Right renal cortex interstitium (tissue), 3 donors: ENCODE measurements at places on chromosomes 4 and X. TPM values are rescaled to one million over a fixed set of nuclear protein-coding genes. Genes with fewer than 3 reads are reported as not detected.

- DNase-seq = no peak
These were observed 38.8 kb downstream of the REELD1 start for GRCh38 chr4:146252969-146253611.

- DNase-seq = no peak
These were observed 69.8 kb downstream of the EFNB1 start for GRCh38 chrX:68898598-68898997.

DNA sequence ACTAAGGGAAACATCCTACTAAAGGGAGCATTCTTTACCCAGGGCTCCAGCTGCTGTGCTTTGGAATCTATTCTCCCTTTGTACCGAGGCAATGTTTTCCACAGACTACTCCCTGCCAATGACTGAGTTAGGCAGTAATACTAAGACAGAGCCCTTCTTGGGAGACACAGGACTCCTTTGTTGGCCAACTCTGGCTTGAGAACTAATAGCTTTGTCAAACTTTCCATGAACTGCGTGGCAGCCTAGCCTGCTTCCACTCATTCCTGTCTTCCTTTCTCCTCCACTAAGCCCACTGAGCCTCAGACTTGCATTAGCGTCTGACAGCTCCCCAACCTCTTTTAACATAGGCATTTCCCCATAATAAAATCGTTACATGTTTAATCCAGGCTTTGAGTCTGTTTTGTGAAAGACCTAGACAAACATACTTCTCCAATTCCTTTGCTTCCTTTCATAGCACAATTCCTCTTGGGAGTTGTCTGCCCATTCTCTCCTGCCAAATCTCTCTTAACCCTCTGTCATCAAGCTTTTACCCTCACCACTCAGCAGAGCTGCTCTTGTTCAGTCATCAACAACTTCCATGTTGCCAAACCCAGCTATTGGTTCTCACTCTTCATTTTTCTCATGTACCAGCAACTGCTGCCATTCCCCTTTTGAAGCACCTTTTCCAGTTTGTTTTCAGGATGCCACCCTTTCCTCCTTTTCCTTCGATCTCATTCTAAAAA, 300.3 kb upstream of the IGFBP7 start:
- DNase-seq = no peak

- no peak for DNase-seq
These were observed 188.2 kb downstream of the GABRB1 start for GRCh38 chr4:47219586-47219985.

- DNase-seq = no peak
These were observed 25.5 kb upstream of the RXFP1 start for GRCh38 chr4:158496030-158496741.

GRCh38 chr4:73989928-73990327, 1.9 kb upstream of the PPBP start:
- DNase-seq = no peak

DNA sequence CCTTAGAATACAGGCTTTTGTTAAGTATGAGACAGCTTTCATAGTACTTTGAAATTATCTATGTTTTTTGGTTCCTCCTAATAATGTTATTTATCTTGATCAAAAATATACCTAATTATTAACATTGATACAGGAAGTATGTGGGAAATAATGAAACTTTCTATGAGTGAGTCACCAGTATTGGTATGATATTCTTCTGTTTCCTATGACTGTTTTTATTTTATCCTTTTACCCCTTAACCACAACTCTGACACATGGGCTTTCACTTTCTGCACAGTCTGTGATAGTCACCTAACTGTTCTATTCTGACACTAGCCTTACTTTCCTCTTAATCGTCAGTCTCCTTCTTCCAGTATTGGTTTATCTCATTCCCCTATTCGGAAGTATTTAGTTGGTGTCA, 4.7 kb downstream of the THAP9 start:
- no peak for DNase-seq

GRCh38 chrX:13188731-13189309, 131.0 kb downstream of the ATXN3L start:
- no peak for DNase-seq

DNA sequence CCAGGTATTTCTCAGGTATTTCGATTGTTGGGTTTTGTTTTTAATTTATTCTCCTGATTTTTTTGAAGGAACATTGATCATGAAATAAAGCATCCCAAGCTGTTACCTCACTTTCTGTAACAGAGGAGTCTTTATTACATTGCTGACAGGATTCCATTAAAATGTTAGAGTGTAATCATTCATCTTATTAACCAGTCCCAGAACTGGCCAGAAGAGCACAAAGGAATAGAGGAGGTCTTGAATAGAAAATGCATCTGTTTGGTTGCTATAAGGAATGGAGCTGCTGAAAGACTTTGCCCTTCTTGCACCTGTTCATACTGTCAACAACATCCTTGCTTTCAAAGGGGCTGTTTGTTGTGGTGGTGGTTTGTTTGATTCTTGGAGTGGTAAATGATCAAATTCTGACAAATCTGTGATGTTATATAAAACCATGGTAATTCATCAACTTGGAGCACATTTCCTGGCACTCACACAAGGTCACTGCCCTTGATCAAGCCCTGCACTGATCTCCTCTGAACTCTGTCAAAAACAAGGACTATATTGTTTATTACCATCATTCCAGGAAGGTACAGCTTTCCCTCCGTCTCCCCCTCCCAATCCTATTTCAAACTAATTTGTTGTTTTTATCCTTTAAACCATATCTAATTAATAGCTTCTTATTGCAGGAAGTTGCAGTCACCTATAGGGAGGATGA, 215.8 kb downstream of the PCDH19 start:
- no peak for DNase-seq

The TRIML1 gene
- polyA plus RNA-seq = not detected

GRCh38 chr4:122163767-122164166, 11.6 kb downstream of the BLTP1 start:
- DNase-seq = no peak

DNA sequence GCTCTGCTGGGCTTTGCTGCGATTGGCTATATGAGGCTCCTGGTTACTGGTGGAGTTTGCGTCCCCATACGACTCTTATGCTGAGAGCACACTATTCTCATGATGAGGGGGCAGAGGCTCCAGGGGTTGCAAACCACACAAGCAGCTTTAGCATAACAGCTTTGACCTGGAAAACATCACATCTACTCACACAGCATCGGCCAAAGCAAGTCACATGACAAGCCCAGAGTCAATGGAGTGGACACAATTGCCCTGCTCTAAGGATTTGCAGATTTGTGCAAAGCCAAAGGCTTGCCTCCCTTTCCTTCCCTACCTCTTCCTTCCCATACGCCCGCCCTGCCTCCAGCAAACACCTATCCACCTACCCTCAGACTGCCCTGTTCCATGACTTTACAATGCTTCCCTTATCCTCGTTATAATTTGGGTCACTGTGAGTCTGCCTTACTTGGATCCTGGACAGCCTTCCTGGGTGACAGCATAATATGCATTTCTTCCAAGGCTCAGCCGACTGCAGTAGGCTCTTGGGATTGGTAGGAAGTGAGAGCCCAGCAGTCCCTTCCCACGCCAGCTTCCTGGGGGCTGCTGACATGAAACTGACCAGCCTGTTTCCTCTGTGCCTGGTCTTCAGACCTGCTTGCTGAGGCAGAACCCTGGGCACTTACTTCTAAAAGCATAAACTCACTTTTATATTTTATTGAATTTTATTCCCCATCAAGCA, 208.2 kb upstream of the PSAPL1 start:
- no peak for DNase-seq

DNA sequence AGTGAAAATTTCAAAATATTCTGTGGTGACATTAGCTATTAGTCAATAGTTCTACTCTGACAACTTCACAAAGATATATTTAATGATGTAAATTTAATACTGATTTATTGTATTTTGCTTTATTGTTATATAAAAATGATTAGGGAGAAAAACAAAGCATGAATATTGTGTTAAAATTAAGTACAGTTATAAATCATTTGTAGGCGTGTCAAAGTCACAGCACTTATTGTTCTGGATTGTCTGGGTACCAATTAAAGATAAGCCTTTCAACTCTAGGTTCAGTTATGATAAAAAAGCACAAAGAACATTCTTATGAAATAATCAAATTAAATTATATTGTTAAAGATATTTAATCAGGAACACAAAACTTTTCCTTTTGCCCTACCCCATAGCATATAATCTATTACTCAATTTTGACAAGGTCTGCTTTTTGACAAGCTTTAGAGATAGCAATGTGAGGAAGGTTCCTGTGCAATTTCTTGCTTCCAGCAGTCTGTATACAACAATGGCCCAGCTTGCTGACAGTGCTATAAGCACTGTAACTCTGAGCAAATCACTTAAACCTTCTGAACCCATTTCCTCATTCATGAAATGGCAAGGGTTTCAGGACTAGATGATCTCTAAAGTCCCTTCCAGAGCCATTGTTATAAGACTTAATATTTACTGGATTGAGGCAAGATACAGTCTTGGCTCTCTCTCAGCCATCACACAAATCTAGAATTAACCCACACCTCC, 910.3 kb upstream of the LCORL start:
- DNase-seq = no peak

The SHROOM3 gene
- 34.9 TPM for polyA plus RNA-seq

GRCh38 chr4:2942037-2942531, 21.1 kb downstream of the NOP14 start:
- DNase-seq = no peak

DNA sequence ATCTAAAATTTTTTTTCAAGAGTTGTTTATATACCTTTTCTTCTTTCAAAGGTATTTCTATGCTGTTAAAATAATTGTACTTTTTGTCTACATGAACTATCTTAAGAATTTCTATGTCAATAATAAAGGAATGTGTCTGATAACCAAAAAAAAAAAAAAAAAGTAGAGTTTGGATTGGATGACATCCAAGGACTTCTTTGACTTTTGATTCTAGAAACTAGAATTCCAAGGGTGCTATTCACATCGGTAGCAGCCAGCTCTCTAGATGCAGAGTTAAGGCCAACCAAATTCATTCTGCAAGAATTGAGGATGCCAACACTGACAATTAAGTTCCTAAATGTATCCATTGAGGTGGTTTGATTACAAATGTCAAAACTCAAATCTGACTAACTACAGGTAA, 42.0 kb upstream of the PRKG2 start:
- no peak for DNase-seq

DNA sequence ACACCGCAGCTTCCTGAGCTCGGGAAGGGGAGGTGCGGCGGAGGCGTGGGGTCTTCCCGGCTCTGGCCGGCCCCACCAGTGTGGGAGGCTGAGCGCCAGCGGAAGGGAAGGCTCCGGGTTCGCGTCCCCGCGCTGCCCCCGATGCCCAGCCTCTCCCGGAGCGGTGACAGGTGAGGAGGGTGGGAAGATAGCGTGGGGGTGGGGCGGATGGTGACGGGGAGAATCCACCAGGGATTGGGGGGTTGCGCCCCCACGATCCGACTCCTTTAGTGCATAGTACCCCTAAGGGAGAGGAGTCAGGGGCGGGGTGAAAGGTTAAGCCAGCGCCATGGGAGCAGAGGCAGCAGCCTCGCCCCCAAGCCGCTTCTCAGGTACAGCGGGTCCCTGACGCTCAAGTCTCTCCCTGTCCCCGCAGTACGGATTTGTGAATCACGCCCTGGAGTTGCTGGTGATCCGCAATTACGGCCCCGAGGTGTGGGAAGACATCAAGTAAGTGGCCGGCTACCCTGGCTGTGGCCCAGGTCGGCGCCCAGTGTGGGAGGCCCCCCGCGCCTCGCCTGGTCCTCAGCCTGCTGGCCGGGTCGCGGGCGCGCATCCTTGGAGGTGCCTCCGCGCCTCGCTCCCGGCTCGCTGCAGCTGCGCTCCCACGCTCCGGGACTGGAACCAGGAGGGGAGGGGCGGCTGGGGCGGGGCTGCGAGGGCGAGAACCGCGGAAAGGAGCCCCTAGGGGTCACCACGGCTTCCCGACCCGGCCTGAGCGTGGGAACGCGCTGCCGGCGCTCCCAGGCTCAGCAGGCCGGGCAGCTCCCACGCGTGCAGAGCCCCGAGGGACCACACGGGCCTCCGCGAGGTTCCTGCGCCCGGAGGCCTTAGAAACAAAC, 791 bp downstream of the GUCY1B1 start:
- DNase-seq = no peak

DNA sequence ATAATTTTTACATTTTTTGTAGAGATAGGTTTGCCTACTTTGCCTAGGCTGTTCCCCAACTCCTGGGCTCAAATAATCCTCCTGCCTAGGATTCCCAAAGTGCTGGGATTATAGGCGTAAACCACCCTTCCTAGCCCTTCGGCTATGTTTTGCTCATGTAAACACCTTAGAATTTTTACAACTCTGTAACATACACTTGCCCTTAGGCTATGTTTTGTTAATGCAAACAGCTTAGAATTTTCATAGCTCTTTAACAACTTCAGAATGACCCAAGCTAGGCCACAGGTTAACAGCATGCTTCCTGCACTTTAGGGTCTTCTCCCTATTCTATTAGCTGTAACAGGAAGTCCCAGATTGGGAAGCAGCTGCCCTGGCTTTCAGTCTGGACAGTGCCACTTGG, 24.2 kb downstream of the KLHL15 start:
- DNase-seq = no peak

DNA sequence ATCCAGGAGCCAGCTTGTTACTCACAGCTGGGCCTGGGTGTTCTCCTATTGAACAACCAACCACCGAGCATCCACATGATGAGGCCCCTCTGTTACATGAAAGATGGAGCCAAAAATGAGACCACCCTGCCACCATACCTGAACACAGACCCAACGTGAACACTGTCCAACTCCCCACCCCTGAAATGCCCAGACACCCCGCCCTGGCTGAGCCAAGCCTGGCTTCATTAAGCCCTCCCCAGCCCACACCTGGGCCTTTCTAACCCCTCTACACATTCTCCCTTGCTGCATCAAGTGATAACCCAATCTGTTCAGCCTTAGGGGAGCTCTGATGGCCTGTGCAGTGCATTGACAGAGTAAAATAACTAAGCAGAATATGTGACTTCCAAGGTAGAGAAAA, 80.7 kb downstream of the EVC start:
- no peak for DNase-seq

The RBM47 gene
- 80.2 TPM for polyA plus RNA-seq

- no peak for DNase-seq
These were observed 100.8 kb downstream of the REELD1 start for GRCh38 chr4:146315184-146315583.
